ENCODE measurements at places on chromosomes 16 and 17.
A peak's percentile ranks its signal among the peaks of the same experiment; 100 is the strongest.

GRCh38 chr16:57127836-57128235 is 35.5 kb downstream of the CPNE2 start:
- DNase-seq = no peak

DNA sequence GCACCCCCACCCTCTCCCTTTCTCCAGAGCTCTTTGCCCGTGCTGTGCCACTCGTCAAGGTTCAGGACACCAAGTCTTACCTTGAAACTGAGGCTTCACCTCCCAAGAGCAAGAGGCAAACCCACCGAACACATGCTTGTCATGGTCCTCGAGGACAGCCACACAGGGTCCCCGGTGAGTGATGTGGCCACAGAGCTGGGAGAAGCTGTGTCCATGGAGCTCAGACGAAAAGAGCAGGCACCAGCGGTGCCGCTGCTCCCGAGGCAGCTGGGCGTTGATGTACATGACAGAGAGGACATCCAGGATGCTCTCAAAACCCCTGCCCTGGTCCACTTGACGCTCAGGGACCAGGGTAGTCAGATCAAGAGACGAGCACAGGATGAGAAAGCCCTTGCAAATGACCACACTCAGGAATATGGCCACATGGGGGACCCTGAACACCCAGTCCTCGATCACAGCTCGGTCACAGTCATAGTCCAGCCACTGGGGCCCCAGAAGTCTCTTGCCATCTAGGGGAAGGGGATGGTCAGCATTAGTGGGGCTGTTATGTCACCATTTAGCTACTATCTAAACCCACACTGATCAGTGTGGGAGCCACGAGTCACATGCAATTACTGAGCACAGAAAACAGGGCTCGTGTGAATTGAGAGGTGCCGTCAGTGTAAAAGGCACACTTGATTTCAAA is 17.8 kb downstream of the MEAK7 start:
- no peak for DNase-seq

- no peak for DNase-seq
Measured at GRCh38 chr17:11638700-11639265, 40.5 kb downstream of the DNAH9 start.

GRCh38 chr17:78307887-78308638 is 51.8 kb downstream of the SOCS3 start:
- DNase-seq = no peak

GRCh38 chr17:66638707-66639479 is 196.0 kb upstream of the CACNG5 start:
- DNase-seq = no peak

- no peak for DNase-seq
Measured at GRCh38 chr16:9612267-9612666, 520.8 kb downstream of the HAPSTR1 start.

- DNase-seq = no peak
Measured at GRCh38 chr17:64291268-64291851, 28.3 kb upstream of the TEX2 start.

DNA sequence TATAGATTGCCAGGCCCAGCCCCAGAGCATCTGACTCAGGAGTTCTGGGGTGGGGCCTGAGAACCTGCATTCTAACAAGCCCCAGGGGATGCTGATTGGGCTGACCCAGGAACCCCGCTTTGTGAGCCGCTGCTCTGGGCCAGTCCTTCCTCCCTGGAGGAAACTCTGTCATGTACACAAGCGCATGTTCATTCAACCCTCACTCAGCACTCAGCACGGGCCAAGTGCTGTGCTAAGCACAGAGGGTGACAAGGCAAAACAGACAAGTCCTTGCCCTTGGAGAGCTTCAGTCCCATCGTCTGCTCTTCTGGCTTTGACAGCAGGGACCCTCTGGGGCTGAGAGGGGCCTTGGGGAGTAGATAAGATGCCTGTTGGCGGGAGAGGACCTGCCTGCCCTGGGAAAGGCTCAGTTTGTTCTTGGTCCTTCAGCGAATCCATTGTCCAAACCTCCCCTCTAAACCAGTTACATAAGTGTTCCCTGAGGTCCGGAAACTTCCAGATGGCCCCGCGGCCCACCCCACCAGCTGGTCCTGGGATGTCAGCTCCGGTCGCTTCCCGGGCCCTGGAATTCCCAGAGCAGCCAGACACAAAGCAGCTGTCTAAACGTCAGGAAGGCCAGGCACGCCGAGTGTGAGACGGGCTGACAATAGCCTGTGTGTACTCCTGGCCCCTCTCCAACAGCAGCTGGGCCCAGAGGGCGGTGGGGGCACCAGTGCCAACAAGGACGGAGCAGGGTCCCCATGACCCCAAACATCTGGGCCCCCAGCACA is 88.8 kb downstream of the ZDHHC7 start:
- no peak for DNase-seq

- no peak for DNase-seq
Measured at GRCh38 chr17:14276535-14277250, 24.2 kb upstream of the HS3ST3B1 start.

DNA sequence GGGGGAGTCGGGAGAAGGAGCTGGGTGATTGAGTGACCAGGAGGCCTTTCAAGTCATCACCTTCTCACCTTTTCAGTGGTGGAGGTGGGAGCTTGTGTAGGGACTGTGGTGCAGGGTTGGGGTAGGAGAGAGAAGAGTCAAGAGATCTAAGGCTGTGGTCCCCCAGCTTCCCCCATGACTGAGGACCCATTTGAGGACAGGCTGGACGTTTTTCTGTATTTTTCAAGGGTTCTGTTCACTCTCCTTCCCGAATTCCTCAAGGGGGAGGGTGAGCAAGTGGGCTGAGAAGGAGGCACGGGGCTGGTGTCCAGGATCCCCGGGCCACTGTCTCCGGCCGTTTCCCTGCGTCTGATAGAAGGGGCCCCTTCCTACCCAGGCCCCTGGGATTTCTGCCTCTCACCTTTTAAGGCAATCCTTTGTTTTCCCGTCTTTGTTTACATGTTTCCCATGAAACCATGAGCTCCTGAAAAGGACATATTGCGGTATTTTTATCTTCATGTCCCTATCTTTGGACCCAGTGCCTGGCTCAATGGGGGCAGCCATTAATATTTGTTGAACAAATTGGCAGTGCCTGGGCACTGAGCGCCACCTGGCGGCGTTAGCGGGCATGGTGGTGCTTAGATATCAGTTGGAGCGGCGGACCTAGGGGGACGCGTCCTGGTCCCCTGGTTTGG is 9.2 kb upstream of the CD300A start:
- DNase-seq = peak; percentile 44

GRCh38 chr17:40678902-40679522 is 14.0 kb upstream of the KRT222 start:
- no peak for DNase-seq

GRCh38 chr16:51573191-51573590 is 422.1 kb upstream of the SALL1 start:
- DNase-seq = no peak

DNA sequence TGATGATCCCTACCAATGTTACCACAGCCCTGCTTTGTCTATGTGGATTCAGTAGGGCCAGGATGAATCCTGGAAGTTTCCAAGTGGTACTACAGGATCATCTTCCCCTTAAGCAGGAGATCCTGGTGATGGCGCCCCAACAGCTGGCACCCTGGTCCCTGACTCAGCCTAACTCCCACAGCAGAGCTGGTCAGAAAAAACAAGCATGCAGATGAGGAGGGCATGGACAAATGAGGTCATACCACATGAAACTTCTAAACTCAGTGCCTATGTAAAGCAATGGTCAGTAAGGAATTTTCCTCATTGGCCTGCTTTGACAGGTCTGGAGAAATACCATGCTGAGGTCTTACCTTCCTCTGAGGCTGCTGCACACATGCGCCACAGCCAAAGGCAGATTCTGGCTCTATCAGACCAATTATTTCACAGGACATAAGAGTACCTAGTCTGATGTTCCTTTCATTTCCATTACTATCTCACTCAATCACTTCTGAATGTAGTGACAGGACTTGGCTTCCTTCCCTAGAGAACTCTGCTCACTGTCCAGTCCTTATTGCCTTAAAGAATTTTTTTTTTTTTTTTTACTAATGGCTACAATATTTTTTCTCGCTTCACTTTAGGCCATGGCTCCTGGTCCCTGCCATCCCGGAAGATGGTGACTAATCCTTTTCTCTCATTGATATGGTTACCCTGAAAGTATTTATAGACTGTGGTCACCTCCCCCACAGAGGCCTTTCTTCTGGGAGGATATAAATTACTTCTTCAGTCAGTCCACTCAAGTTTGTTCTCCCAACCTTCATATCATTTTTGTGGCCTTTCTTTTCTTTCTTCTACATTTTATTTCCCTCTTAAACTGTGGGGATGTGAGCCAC is 525.2 kb upstream of the PSMD7 start:
- no peak for DNase-seq

GRCh38 chr16:46976550-46976949 is 3.1 kb upstream of the DNAJA2 start:
- no peak for DNase-seq

- no peak for DNase-seq
Measured at GRCh38 chr17:68182011-68182306, 65.9 kb upstream of the AMZ2 start.

DNA sequence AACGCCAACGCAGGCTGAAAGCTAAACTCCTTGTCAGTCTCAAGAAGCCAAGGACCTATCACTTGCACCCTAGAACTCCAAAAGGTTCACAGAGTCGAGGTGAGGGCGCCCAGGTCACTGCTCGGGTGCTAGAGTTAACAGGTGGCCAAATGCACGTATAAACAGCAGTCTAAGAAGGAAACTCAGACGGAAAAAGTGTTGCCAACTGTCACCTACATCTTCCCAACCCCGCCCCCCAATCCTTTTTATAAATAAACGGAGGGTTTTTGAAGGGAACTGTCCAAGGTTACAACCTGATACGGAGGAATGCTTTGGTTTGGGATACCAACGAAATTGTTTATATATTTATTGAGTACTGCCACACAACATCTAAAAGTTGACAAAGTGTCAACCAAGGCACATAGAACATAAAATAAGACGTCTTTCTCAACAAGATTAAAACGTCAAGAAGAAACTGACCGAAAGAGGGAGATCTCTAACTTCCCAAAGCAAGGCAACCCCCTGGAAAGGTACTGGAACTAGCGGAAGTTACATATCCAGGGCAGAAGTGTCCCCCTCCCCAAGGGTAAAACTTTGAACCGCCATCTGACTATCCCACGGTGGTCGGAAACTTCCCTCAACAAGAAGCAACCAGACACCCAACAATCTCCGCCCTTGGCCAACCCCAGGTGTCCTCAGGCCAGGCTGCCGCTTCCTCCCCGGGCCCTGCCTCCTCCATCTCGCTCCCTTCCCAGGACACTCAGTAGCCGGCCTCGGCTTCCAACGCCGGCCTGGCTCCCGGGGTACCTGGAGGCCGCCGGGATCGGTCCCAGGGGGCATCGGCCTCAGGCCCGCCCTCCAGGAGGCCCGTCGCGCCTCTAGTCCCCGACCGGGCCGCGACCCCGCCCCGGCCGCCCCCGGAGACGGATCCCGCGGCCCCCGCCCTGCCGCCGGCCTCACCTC is 982 bp downstream of the SPAG9 start:
- DNase-seq = no peak

DNA sequence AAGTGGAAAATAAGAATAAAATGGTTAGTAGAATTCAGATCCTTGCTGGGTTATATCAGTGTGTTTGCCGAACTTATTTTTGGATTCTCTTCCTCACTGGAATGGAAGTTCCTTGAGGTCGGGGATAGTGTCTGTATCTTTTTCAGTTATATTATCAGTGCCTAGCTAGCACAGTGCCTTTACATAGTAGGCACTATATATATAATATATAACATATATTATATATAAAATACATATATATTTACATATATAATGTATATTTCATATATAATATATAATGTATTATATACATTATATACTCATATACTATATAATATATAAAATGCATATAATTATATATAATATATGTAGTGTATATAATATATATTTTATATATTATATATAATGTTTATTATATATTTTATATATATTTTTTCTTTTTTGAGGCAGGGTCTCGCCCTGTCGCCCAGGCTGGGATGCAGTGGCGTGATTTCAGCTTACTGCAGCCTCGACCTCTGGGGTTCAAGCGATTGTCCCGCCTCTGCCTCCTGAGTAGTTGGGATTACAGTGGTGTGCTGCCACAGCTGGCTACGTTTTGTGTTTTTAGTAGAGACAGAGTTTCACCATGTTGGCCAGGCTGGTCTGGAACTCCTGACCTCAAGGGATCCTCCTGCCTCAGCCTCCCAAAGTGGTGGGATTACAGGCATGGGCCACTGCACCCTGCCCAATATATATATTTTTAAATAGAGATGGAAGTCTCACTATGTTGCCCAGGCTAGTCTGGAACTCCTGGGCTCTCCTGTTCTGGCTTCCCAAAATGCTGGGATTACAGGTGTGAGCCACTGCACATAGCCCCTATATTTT is 3.2 kb downstream of the NFATC3 start:
- no peak for DNase-seq

- DNase-seq = no peak
Measured at GRCh38 chr17:9370467-9370866, 205.2 kb downstream of the STX8 start.

- no peak for DNase-seq
Measured at GRCh38 chr16:70482624-70483023, 28.2 kb downstream of the FCSK start.

- no peak for DNase-seq
Measured at GRCh38 chr16:49788572-49788971, 67.3 kb downstream of the ZNF423 start.

DNA sequence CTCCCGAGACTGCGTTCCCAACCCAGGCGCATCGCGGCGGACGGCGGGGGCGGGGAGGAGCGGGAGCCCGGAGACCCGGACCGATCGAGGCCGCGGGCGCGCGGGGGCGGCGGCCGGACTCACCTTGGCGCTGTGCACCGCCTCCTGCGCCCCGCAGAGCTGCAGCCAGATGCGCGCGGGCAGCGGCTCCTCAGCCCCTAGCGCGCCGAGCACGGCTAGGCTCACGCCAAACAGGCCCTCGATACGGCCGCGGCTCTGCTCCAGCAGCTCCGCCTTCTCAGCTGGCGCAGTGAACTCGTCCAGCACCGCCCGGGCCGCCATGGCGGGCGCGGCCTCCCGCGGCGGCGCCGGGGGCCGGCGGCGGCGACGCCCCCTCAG is 339 bp downstream of the N4BP1 start:
- no peak for DNase-seq

DNA sequence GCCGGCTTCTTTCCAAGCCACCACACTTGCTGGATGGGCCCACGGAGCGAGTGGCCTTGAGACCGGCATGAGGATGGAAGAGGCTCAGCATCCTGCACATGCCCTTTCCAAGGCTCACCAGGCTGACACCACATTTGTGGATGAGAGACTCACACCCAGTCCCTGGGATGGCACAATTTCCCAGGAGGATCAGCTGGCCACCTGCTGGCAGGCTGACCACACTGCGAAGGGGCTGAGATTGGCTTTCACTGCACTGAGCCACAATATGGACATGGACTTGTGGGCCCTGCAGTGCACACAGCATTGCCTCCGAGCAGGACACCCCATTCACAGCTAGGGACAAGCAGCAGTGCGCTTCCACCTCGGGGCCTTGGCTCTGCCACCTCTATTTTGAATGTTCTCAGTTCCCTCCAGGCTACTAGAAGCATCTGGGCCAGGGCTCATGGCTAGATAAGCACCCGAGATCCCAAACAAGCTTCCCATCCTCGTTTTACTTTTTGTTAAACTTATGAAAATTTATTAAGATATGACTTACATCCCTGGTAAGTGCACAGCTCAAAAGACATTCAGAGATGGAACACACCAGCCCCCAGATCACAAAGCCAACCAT is 25.3 kb upstream of the KSR1 start:
- no peak for DNase-seq
